Aorta (tissue), 5 donors: ENCODE measurements at places on chromosomes 16 and 17. TPM values are rescaled to one million over a fixed set of nuclear protein-coding genes. Genes with fewer than 3 reads are reported as not detected.

MT1G gene
- 5.3 TPM for total RNA-seq

GNAO1 gene
- total RNA-seq, result 16.2 TPM

IQCK gene
- 5.0 TPM for total RNA-seq

SCARF1 gene
- total RNA-seq, result 31.6 TPM

CLDN7 gene
- 9.9 TPM for total RNA-seq

GRCh38 chr17:38320482-38320881, 23.3 kb downstream of the GPR179 start:
- no peak overlapping the region for H3K27ac ChIP-seq
- peaks cover 3% of the 10 kb centered on the region for H3K36me3 ChIP-seq
- H3K27me3 ChIP-seq, result no peaks in the 10 kb centered on the region
- H3K4me3 ChIP-seq, result no peak overlapping the region

DNA sequence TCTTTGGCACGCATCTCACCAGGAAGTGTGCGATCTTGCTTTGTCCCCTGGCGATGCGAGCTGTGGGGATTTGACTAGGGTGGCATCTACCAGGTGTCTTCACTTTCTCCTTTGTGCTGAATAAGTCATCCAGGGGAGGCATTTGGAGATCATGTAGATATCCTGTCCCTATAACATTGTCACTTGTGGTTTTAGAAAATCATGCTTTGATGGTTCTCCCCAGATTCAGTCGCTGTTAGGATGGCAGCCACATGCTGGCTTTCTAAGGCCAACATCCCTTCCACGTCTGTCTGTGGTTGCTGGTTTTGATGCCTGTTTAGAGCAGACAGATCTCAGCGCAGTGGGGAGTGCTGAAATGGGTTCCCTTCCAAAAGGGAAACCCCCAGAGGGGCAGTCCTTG, 2.5 kb downstream of the ADAD2 start:
- no peak overlapping the region for H3K4me3 ChIP-seq
- no peaks in the 10 kb centered on the region for H3K4me1 ChIP-seq
- peak; percentile 30 for DNase-seq
- no peak overlapping the region for H3K27ac ChIP-seq
- no peaks in the 10 kb centered on the region for H3K27me3 ChIP-seq
- H3K36me3 ChIP-seq, result no peaks in the 10 kb centered on the region

DNA sequence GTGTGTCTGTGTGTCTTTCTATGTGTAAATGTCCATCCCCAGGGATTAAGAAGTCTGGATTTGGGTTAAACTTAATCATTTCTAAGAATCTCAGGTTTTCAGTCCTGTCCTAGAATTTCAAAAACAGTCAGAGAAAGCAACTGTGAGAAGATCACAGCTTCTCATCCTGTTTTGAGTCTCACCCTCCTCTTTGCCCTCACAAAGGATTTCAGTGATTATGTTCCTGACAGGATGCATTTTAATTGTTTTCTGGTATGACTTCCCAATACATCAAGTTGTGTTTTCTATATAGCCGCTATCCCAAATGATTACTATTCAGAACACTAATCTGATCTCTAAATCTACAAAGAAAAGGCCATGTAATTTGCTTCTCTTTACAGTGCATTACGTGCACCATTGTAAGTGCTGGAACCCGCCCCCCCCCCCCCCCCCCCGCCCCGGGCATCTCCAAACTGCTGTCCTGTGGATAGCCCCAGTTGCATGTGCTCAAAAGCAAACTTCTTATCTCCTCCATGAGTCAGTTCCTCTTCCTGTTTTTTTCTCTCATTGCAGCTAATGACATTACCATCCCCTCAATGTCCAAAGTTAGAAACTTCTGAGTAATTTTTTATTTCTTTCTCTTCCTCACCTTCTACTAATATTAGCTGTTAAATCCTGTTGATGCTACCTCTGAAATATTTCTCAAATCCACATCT, 73.9 kb downstream of the CDH13 start:
- peaks cover 10% of the 10 kb centered on the region for H3K4me1 ChIP-seq
- no peak overlapping the region for H3K4me3 ChIP-seq

GRCh38 chr16:56506941-56507340, 12.9 kb downstream of the BBS2 start:
- no peak overlapping the region for H3K27ac ChIP-seq
- DNase-seq, result no peak
- no peaks in the 10 kb centered on the region for H3K27me3 ChIP-seq
- H3K4me1 ChIP-seq, result no peaks in the 10 kb centered on the region

- DNase-seq, result no peak
- no peak overlapping the region for H3K27ac ChIP-seq
- H3K36me3 ChIP-seq, result no peaks in the 10 kb centered on the region
- H3K27me3 ChIP-seq, result no peaks in the 10 kb centered on the region
These were observed 42.1 kb upstream of the BHLHA9 start for GRCh38 chr17:1227917-1228780.

- no peaks in the 10 kb centered on the region for H3K4me1 ChIP-seq
- no peak overlapping the region for H3K4me3 ChIP-seq
- no peaks in the 10 kb centered on the region for H3K36me3 ChIP-seq
- H3K27me3 ChIP-seq, result no peaks in the 10 kb centered on the region
- no peak for DNase-seq
- H3K27ac ChIP-seq, result no peak overlapping the region
These were observed 10.0 kb downstream of the GGA2 start for GRCh38 chr16:23500212-23500861.

GRCh38 chr17:37292429-37293139, 83.2 kb upstream of the C17orf78 start:
- no peak overlapping the region for H3K27ac ChIP-seq
- H3K4me1 ChIP-seq, result no peaks in the 10 kb centered on the region
- no peaks in the 10 kb centered on the region for H3K27me3 ChIP-seq
- H3K4me3 ChIP-seq, result no peak overlapping the region
- H3K36me3 ChIP-seq, result no peaks in the 10 kb centered on the region
- DNase-seq, result no peak

DNA sequence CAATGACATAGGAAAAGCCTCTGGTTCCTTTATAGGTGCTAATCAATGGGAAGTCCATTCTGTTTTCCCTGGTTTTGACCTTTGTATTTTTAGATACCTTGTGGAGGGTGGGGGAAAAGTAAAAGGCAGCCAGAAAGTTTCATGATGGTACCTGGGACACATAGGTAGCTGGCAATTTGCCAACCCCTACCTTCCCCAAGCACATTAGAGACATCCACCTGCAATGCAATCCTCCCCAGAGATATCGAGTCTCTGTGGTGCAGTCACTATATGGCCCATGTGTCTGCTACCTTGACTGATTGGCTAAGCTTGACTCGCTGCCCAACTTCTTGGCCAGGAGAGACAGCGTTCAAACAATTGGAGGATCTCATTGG, 86.4 kb downstream of the IRX3 start:
- no peaks in the 10 kb centered on the region for H3K4me1 ChIP-seq
- no peak for DNase-seq
- no peak overlapping the region for H3K4me3 ChIP-seq
- no peak overlapping the region for H3K27ac ChIP-seq
- H3K27me3 ChIP-seq, result no peaks in the 10 kb centered on the region

- H3K27ac ChIP-seq, result no peak overlapping the region
- H3K27me3 ChIP-seq, result no peaks in the 10 kb centered on the region
- no peak overlapping the region for H3K4me3 ChIP-seq
- no peaks in the 10 kb centered on the region for H3K4me1 ChIP-seq
These were observed 45.7 kb downstream of the VAT1L start for GRCh38 chr16:77833921-77834634.

DNA sequence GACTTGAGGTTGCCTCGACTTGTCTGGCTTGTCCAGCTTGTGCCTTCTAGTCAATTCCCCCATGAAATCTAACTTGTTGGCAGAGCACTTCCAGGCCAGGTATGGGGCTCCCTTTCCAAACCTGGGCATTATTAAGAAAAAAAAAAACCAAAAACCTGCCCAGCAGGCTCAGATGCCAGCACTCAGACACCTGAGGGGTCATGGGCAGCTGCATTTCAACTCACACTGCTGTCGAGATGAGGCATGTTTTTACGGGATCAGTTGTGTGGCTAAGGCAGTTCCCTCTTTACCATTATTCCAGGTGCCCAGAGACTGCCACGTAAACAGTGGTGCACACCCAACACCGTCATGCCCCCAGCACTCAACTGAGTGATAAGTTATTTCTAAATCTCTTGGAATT, 17.8 kb downstream of the TMEM11 start:
- peaks cover 7% of the 10 kb centered on the region for H3K36me3 ChIP-seq
- DNase-seq, result no peak
- H3K27me3 ChIP-seq, result no peaks in the 10 kb centered on the region
- H3K4me3 ChIP-seq, result no peak overlapping the region

DNA sequence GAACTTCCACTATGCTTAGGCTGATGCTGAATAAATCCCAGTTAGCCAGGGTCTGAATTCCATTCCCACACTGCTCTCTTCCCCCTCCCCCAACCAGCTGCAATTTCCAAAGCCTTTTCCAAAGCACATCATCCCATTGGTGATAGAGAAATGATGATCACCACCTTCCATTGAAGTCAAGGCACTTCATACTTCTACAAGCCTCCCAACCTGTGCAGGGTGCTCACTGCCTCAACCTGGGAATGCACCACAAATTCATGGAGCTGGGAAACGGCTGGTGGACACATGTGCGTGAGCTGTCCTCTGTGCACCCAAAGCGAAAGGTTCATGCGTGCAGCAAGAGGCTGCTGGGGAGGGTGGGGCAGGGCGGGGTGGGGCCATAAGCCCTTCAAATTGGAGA, 302.7 kb upstream of the IRX3 start:
- H3K27me3 ChIP-seq, result no peaks in the 10 kb centered on the region
- H3K4me1 ChIP-seq, result no peaks in the 10 kb centered on the region
- DNase-seq, result no peak
- no peaks in the 10 kb centered on the region for H3K36me3 ChIP-seq

DNA sequence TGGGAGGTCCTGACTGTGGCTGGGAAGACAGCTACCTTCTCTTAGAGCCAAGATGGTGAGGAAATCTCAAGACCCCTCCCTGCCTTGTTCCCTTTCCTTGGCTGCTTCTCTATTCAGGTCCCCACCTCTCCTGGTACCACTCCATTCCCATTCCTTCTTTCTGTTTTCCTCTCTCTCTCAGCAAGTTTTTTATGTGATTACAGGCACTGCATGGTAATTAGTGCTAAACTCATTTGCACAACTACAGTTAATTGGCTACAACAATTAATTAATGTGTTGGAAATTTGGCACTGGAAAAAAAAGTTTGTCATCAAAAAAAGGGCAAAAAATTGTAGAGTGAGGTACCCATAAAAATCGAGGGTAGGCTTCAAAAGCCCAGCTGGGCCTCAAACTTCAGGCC, 45.3 kb downstream of the NEUROD2 start:
- H3K27ac ChIP-seq, result no peak overlapping the region
- no peak overlapping the region for H3K4me3 ChIP-seq
- H3K4me1 ChIP-seq, result no peaks in the 10 kb centered on the region

DNA sequence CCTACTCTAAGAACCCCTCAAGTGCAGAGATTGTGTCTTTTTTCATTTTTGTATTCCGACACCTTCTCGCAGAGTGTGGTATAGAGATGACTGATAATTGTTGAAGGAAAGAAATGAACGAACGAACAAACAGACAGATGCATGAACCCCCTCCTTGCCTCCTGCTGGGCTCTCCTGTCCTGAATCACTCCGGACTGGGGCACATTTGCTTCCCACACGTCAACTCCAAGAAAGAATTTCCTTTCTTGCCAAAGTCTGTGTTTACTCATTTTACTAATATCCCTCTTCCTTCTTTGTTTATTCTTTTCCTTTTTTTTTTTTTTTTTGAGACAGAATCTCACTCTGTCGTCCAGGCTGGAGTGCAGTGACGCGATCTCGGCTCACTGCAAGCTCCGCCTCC, 37.5 kb upstream of the BHLHA9 start:
- H3K27me3 ChIP-seq, result no peaks in the 10 kb centered on the region
- H3K4me3 ChIP-seq, result no peak overlapping the region
- no peak for DNase-seq
- no peaks in the 10 kb centered on the region for H3K36me3 ChIP-seq
- no peak overlapping the region for H3K27ac ChIP-seq

DNA sequence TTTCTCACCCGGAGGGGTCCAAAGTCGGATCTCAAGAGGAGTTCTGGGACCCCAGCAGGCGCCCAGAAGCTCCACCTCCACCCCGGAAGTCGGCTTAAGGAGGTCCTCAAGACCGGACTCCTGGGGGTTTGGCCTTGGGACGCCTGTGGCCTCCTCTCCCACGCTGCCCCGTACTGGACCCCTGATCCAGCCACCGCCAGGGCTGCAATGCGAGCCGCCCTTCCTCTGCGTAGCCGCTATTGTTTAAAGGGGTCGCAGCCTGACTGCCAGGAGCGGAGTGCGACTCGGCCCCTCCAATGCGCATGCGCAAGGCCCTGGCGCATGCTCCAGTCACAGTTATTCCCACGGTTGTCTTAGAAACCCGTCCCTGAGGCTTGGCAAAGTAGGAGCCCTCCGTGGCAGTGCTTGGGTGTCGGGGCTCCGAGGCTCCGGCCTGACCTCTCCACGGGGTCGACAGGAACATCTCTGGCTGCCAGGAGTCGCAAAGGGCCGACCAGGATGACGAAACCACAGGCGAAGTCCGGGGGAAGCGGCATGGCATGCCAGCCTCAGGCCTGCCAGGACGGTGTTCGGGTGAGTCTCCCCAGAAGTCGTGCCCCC, 719.0 kb downstream of the KCNJ18 start:
- no peaks in the 10 kb centered on the region for H3K36me3 ChIP-seq
- no peaks in the 10 kb centered on the region for H3K4me1 ChIP-seq
- no peak overlapping the region for H3K27ac ChIP-seq
- no peak overlapping the region for H3K4me3 ChIP-seq

GRCh38 chr16:89904606-89905510, 13.8 kb upstream of the MC1R start:
- DNase-seq, result no peak
- no peak overlapping the region for H3K27ac ChIP-seq
- H3K4me1 ChIP-seq, result no peaks in the 10 kb centered on the region
- no peaks in the 10 kb centered on the region for H3K27me3 ChIP-seq
- no peak overlapping the region for H3K4me3 ChIP-seq
